ENCODE measurements at places on chromosomes 16 and 17. TPM values are rescaled to one million over a fixed set of nuclear protein-coding genes. Genes with fewer than 3 reads are reported as not detected.

The BICDL2 gene
- total RNA-seq: 0.77 TPM

DNA sequence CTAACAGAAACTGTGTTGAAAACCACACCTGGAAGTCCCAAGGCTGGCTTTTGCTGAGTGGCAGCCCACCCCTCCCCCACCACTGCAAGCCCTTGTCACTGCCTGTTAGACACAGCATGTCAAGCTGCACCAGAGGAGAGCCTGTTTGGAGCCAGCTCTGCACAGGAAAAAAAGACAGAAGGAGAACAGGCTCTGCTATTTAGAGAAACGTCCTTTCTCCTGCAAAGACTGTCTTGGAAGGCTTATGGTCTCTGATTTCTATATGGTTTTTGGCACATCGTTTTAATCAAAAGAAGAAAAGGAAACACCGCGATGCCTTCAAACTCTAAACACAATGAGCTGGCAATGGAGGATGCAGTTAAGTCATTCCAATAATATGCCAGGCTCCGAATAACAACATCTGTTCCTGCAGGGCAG, 275.5 kb downstream of the MAP2K4 start:
- no peak for DNase-seq

- DNase-seq: peak; percentile 17
Measured at GRCh38 chr17:14268264-14268663, 31.6 kb upstream of the CDRT15 start.

The CNGB1 gene
- total RNA-seq: not detected

- DNase-seq: no peak
Measured at GRCh38 chr16:78608305-78608776, 508.9 kb downstream of the WWOX start.

The RMI2 gene
- total RNA-seq: 57.7 TPM

DNA sequence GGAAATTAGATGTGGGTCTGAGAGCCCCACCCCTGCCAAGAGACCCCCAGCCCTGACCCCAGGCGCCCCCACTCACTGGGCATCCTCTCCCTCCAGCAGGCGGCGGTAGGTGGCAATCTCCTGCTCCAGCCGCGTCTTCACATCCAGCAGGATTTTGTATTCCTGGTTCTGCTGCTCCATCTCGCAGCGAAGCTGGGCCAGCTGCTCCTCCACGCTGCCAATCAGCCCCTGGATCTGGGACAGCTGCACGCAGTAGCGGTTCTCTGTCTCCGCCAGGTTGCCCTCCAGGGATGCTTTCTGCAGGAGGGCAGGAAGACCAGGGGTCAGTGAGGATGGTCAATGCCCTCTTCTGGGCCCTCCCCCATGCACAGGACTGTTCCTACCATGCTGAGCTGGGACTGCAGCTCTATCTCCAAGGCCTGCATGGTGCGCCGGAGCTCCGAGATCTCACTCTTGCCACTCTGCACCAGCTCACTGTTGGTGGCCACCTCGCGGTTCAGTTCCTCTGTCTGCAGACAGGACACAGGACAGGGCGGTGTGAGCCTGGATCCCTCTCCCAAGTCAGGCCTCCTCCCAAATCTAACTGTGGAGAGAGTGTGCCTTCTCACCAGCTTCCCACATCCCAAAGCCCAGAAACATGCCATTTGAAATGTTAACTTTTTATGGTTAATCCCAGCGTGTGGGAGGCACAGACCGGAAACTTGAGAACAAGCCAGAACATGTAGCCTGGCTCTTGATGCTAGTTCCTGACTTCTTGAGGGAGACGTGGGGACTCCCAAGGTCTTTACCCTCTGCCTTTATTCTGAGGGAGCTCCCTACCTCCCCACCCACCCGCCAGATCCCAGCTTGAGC, 3.6 kb downstream of the KRT17 start:
- DNase-seq: no peak

The SLC52A1 gene
- total RNA-seq: 0.13 TPM

GRCh38 chr17:43449470-43450248, 34.1 kb upstream of the DHX8 start:
- DNase-seq: no peak

GRCh38 chr16:27321013-27321915, 7.5 kb downstream of the IL4R start:
- DNase-seq: no peak

The ARL5C gene
- total RNA-seq: not detected

- no peak for DNase-seq
Measured at GRCh38 chr17:3400055-3400454, 1.8 kb upstream of the OR1E1 start.

GRCh38 chr16:6170022-6170421, 1072.4 kb upstream of the EEF2KMT start:
- DNase-seq: no peak

DNA sequence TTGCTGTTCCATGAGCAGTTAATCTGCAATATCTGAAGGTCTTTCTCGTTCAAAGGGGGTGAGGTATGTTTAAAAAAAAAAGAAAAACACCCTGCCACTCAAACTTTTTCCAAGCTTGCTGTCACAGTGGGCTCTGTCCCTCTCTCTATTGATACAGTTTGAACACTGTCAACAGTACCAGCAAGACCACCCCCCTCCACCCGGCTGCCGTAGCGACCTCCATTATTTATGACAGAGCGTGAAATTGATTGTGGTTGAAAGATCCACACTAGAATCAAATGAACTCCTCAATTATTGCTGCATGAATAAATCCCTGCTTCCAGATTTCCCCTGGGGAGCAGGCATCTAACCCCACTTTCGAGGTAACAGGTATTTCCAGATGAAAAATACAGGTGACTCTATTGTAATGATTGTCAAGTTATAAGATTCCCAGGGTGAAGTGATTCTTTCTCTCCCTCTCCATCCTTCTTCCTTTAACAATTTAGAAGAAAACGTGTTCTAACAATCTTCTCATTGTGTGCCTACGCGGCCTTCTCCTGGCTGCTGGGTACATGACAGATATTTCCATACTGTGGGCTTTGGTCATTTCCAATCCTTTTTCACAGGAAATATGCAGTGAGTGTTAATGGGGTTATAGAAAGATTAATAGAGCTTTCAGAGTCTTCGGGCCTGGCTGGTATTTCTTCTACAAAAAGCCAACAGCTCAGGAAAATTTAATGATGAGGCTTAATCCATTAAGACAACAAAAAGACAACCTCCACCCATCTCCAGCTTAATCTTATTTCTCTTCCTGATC, 135.7 kb upstream of the C16orf82 start:
- DNase-seq: no peak

The ABCA9 gene
- total RNA-seq: not detected

GRCh38 chr16:28876973-28877654, 1.2 kb upstream of the ATP2A1 start:
- DNase-seq: peak; percentile 23

DNA sequence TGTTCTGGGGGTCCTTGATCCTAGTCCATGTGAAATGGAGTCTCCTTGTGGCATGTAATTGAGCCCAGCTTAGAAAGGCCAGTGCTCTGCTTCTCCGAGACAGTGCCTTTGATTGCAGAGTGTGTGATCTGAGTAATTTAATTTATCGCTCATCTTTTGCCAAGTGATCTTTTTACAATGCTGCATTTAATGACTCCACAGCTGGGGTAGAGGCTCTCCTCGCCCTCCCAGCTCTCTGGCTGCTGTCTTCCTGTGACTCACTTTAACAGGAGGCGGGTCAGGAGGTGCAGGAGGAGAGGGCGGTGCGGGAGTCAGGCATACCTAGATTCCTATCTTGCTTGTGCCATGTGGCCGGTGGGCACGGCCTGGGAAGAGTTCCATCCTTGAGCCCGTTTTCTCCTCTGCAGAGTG, 113.4 kb upstream of the FOXF1 start:
- DNase-seq: no peak

The TPSB2 gene
- not detected for total RNA-seq

The NT5C3B gene
- 32.3 TPM for total RNA-seq

- DNase-seq: no peak
Measured at GRCh38 chr16:576197-576822, 6.5 kb downstream of the PIGQ start.

The ZACN gene
- 3.0 TPM for total RNA-seq

- no peak for DNase-seq
Measured at GRCh38 chr17:50176559-50177357, 11.0 kb downstream of the SGCA start.

The MEIOB gene
- total RNA-seq: 0.34 TPM

The EVPL gene
- 0.34 TPM for total RNA-seq

The MARVELD3 gene
- not detected for total RNA-seq

The CD79B gene
- total RNA-seq: 28.4 TPM

- no peak for DNase-seq
Measured at GRCh38 chr17:65023791-65024190, 32.7 kb downstream of the GNA13 start.

- DNase-seq: no peak
Measured at GRCh38 chr16:72825912-72826621, 221.9 kb downstream of the ZFHX3 start.

The MPP2 gene
- total RNA-seq: 6.0 TPM

The TBX4 gene
- total RNA-seq: not detected

DNA sequence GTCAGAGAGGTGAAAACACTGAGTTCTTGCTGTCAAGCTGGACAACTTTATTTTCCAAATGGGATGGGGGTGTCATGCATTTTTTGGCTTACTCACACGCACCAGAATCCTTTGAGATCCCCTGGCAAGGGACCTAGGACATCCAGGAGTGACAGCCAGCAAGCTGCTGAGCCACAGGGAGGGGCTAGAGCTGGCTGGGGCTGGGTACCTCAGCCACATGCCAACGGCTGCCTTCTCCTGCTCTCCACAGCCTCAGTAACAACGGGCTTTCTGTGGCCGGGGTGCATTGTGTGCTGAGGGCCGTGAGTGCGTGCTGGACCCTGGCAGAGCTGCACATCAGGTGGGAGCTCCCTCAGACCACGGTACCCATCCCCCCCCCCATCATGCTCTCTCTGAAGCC, 47.6 kb downstream of the NLRC5 start:
- DNase-seq: no peak

The KRT35 gene
- total RNA-seq: not detected

DNA sequence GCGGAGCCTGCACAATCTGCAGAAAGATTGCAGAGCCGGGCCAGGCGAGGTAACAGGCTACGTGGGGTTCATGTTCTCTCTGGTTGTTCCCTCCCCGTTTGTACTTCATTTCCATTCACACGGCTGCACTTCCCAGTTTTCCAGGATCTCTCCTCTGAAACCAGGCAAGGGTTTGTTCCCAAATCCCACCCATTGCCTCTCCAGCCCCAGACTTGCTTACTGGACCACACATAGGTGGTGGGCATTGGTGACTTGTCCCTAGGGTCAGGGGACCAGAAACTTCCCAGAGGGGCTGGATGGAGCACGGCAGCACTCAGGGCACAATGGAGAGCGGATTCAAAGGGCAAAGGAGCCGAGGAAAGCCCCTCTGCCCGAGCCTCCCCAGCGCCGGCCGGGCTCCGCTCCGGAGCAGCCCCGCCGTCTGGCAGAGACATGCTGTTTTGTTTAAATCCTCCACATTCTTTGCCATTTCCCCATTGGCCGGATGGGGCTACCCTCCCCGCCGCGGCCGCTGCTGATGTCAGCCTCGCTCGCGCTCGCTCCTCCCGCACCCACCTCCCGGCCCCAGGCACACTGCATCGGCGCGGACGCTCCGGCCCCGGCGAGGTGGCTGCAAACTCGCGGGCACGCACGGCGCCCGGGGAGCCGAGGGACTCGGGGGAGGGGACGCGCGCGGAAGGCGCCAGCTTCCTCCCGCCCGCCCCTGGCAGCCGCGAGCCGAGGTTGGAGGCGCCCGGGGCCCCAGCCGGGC, at the start of gene PITPNC1:
PITPNC1 (plus strand) TSS at position 545 of the 751 bp plus-strand sequence.
- DNase-seq: peak; percentile 92

DNA sequence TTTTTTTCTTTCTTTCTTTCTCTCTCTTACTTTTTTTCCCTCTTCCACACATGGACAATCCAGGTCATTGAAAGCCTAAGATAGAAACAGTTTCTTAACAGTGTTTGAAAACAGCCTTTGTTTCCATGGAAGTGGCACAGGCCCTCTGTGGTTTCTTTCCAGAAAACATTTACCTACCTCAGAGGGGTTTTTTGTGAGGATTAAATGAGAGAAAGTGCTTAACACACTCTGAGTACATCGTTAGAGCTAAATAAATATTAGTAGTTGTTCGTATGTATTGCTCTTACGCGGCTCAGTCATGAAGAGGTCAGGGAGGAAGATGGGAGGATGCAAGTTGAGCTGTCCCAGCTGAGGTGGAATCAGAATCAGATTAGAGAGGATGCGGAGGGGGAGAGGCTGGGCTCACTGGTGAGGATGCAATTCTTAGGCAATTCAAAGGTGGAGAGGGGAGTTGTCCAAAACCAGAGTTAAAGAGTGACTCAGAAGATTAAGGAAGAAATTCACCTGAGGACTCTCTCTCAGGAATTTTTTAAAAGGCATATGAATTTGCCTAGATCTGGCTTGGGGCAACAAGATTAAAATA, 345.4 kb downstream of the PMP22 start:
- no peak for DNase-seq

DNA sequence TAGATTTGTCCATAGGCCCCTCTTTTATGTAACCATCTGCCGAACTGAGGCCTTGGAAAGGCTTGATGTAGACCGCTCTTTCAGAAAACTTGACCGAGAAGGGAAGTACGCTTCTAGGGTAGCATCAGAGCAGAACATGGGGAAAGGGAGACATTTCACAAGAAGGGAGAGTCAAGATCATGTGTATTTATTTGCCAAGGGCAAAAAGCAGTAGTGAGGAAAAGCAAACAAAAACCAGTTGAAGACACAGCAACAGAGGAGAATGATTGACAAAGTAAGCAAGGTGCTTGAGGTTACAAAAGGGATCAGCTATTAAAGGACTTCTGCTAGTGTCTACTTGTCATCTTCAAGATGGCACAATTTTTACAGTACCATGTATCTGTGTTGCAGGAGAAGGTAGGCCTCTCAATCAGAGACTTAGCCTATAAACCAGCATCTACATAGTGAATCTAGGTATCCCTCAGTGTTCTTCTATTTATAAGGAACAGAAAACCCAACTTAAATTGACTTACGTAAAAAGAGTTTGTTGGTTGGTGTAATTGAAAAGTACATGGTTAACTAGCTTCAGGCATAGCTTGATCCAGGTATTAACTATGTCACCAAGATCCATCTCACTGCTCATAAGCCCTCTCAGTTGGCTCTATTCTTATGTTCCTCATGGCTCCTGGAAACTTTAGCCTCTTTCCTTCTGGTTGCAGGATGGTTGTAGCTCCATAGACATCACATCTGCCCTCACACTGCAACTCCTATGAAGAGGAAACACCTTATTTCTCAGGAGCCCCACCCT, 288.4 kb downstream of the IRX3 start:
- DNase-seq: no peak

DNA sequence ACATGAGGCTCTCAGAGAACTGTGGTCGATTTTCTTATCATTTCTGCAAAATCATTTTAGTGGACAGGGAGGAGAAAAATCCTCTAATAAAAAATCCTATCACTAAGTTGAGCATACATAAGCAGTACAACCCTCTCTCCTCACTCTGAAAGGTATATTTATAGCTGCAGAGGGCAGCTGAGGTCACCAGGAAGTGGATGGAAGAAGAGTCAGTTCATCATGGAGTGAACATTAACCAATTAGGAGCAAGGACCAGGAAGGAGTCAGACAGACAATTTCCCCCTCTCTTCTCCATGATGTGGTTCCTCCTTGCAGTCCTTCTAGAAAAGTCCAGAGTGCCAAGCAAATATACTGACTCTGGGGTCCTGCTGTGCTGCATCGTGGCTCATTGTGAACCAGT, 253.7 kb downstream of the TOX3 start:
- DNase-seq: no peak

Data from activated CD8-positive, alpha-beta T cell treated with anti-CD3 and anti-CD28 coated beads for 36 hours (primary cell).